ENCODE measurements at places on chromosomes 13 and 19. TPM values are rescaled to one million over a fixed set of nuclear protein-coding genes. Genes with fewer than 3 reads are reported as not detected.

CPAMD8 gene
- 11.2 TPM for polyA plus RNA-seq

CYP4F22 gene
- polyA plus RNA-seq, result not detected

DNA sequence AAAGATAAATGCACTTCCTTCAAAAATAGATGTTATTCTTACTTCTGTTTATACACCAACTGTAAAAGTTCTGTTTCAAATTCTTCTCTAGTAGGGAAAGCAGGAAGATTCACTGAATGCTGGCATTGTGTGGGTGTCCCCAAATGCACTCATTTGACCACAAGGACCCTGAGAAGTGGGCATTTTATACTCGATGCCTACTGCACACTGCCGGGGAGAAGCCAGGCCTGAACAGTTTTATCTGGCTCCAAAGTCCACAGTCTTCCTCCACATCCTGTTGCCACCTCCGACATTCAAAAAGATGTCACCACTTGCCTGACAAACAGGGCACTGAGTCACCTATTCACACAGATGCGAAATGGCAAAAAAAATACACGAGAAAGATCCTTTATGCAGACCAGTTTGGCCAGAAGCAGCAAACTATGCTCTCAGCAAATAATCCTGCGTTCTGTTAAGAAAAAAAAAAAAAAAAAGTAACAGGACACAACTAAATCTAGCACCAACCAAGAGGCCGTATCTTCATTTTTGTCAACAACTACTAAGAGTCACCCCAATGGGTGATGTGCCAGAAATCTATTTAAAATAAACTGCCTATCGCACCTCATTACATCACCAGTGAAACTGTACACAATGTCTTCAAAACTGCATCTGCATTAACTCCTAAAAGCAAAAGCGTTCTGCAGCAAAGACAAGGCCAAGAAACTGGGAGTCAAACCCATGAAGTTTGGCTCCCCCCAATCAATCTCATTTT lies 6.2 kb downstream of the ZC3H4 start:
- no peak overlapping the region for H3K27ac ChIP-seq
- no peak for DNase-seq
- H3K4me3 ChIP-seq, result no peak overlapping the region
- peaks cover 15% of the 10 kb centered on the region for H3K4me1 ChIP-seq

DNA sequence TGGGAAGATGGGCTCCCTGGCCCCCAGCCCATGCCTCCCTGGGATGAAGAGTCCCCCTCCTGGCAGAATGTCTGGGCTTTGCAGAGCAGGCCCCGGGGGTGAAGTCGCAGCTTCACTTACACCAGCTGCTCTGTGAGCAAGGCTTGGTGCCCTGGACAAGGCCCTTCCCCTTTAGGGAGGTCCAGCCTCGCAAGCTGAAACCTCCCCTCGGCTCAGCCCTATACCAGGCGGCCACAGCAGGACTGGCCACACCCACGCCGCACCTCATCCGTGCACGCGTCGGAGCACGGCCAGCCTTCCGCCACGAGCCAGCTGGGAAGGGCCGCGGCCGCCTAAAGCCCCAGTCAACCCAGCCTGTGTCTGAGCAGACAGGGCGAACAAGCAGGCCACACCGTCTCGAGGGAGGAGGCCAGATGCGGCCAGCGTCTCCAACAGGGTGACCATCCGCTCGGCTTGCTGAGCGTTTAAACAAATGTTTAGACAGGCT lies 83.2 kb upstream of the MCF2L start:
- H3K36me3 ChIP-seq, result peaks cover 13% of the 10 kb centered on the region
- peak overlapping the region; percentile 9 for H3K4me3 ChIP-seq
- peaks cover 17% of the 10 kb centered on the region for H3K4me1 ChIP-seq

DNA sequence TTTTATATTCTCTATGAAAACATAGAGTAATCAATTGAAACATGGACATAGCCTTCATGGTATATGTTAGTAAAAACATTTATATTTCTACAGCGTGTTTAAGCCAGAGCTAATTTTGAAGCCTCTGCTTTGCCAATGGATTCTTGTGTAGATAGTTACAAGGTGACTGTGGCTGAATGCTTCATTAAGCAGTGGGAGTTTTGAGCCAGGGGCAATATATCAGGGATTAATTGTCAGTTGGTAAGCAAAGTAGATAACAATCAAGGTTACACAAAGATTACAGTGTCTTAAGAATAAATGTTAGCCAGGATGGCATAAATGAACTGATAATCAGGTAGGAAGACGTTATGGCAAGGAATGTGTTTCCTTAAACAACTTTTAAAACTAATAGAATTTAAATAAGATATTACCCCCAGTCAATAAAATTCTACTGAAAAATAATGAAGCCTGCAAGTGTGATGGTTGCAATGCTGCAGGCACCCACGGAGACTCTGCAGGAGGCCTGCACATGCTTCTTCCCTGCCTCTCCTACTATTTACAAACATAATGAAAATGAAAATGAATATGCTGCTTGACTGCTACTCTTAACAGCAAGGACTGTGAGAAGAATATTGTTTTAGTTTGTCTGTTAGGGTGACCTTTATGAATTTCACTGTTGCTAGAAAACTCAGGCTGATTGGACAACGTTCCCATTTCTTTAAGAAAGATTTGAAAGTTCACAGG lies 588.5 kb downstream of the GPC5 start:
- H3K27me3 ChIP-seq, result no peaks in the 10 kb centered on the region
- H3K36me3 ChIP-seq, result no peaks in the 10 kb centered on the region
- no peak overlapping the region for H3K4me3 ChIP-seq

GRCh38 chr19:55352040-55352439 lies 2.5 kb downstream of the COX6B2 start:
- H3K4me3 ChIP-seq, result no peak overlapping the region
- H3K4me1 ChIP-seq, result peaks cover 11% of the 10 kb centered on the region
- H3K27ac ChIP-seq, result no peak overlapping the region
- H3K27me3 ChIP-seq, result peaks cover 47% of the 10 kb centered on the region
- H3K36me3 ChIP-seq, result no peaks in the 10 kb centered on the region

DNA sequence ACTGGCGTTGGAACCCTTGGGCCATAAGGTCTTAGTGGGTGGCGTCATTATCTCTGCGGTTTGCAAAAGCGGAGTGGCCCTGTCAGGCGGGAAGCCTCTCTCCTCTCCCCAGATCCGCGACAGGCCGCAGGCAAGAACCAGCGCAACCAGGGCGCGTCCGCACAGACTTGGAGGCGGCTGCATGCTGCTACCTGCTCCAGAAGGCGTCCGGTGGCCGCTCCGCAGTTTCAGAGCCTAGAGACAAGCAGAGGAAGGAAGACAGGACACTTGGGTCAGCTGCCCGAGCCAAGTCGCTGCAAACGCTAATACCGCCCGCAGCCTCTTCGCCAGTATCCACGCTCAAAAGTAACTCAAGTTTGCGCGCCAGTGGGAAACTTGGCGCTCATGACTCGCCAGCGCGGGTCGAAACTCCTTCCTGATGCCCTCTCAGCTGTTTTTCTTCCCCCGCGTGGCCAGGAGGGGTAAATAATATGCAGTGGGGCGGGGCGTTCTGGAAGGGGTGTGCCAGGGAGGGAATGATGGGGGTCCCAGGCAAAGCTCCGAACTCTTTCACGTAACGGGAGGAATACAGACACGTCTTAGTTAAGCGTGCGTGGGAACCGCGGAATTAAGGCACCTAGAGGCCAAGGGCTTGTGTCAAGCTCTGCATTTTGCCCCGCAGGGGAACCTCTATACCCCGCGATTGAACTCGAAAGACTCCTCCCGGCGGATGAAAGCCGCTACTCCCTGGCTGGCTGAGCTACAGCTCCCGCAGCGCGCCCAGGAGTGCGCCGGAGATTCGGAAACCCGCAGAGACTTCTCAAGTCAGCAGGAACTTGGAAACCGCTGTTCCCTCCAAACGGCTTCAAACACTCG lies at the start of gene EDNRB:
Gene EDNRB (minus strand): TSS at position 441 of the 855 bp plus-strand sequence. CDS start 258 bp downstream, at position 183.
- H3K27me3 ChIP-seq, result peaks cover 3% of the 10 kb centered on the region
- H3K4me1 ChIP-seq, result no peaks in the 10 kb centered on the region
- H3K4me3 ChIP-seq, result peak within 1 kb of the TSS; percentile 63
- no peaks in the 10 kb centered on the region for H3K36me3 ChIP-seq

IQCN gene
- polyA plus RNA-seq, result 0.36 TPM

- H3K27me3 ChIP-seq, result no peaks in the 10 kb centered on the region
- no peaks in the 10 kb centered on the region for H3K36me3 ChIP-seq
- no peak for DNase-seq
Measured at GRCh38 chr13:101967781-101968180, 434.1 kb downstream of the FGF14 start.

DNA sequence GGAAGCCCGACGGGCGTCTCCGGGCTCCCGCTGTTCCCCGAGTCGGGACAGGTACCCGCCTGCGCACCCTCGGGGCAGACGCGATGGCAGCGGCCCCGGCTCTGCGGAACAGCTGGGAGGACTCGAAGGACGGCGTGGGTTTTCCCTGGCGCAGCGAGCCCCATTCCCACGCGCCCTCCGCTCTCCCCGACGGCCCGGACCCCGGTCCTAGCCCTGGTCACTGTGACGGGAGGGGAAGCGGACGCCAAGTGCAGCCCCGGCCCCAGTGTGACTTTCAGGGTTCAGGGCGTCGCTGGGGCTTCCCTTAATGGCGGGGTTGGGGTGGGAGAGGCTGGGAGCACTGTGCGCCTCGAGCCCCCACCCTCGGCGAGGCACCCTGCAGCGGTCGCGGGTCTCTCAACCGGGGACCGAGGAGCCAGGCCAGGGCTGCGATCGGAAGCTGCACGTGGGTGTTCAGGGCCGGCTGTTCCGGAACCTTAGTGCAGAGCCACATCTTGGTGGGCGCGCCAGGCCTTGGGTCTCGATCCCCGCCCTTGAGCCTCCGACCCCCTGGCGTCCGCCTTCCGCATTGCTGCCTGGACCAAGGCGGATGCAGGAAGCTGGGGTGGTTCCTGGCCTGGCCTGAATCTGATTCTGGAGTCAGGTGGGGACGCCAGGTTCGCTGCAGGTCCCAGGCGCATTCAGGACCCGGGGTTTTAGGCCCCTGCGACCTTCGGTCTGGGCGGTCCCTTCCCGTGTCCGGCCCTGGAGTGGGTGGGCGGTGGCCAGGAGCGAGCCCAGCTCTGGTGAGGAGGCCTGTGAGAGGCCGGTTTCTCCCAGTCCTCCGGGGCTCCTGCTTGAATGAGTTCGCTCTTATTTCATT lies 3.5 kb downstream of the LGALS7B start:
- DNase-seq, result no peak
- H3K27ac ChIP-seq, result no peak overlapping the region
- H3K36me3 ChIP-seq, result no peaks in the 10 kb centered on the region
- H3K4me3 ChIP-seq, result no peak overlapping the region
- no peaks in the 10 kb centered on the region for H3K4me1 ChIP-seq
- H3K27me3 ChIP-seq, result peaks cover 7% of the 10 kb centered on the region

GRCh38 chr13:35832551-35832950 lies 298.6 kb downstream of the DCLK1 start:
- peaks cover 11% of the 10 kb centered on the region for H3K36me3 ChIP-seq
- H3K4me1 ChIP-seq, result no peaks in the 10 kb centered on the region
- H3K4me3 ChIP-seq, result no peak overlapping the region
- no peak overlapping the region for H3K27ac ChIP-seq
- no peak for DNase-seq
- H3K27me3 ChIP-seq, result no peaks in the 10 kb centered on the region

GRCh38 chr19:43553656-43554055 lies 20.7 kb downstream of the ZNF575 start:
- no peak overlapping the region for H3K4me3 ChIP-seq
- H3K4me1 ChIP-seq, result no peaks in the 10 kb centered on the region
- DNase-seq, result no peak
- peaks cover 5% of the 10 kb centered on the region for H3K36me3 ChIP-seq

ESD gene
- polyA plus RNA-seq, result 40.3 TPM

- H3K4me1 ChIP-seq, result no peaks in the 10 kb centered on the region
- no peak overlapping the region for H3K4me3 ChIP-seq
- DNase-seq, result no peak
- no peaks in the 10 kb centered on the region for H3K27me3 ChIP-seq
- no peaks in the 10 kb centered on the region for H3K36me3 ChIP-seq
- H3K27ac ChIP-seq, result no peak overlapping the region
Measured at GRCh38 chr13:36061054-36061453, 70.1 kb downstream of the DCLK1 start.

CSNK1A1L gene
- not detected for polyA plus RNA-seq

FAM216B gene
- not detected for polyA plus RNA-seq

DNA sequence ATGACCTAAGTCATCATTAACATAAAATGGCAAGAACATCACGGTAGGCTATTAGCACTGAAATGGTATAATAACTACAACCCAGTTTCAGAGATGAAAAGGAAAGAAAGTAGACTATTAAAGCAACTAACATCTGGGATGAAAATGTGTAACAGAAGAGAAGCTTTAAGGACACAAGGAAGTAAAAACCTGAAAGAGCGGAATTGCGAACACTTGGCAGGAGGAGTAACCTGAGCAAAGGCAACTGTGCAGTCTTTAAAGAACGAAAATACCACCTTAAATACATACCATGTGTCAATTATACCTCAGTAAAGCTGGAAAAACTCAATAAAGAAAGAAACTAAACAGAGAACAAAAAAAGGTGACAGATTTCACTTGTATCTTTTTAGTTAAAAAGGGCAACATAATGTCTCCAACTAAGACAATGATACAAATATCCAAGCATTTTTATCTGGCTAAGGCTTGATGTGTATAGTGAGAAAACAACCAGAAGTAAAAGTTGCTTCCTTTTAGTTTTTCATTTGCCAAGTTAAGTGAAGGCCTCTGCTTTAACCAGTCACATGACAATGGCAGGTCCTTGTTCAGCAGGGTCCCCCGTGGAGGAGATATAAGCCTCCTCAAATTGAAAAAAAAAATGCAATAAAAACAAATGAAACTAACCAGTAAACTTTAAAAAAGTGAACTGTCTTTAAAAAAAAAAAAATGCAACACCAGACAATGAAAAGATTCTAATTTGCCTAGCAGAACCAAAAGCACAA lies 11.6 kb downstream of the USP12 start:
- H3K27ac ChIP-seq, result no peak overlapping the region
- H3K4me1 ChIP-seq, result peaks cover 11% of the 10 kb centered on the region
- H3K27me3 ChIP-seq, result no peaks in the 10 kb centered on the region
- H3K4me3 ChIP-seq, result no peak overlapping the region
- peaks cover 3% of the 10 kb centered on the region for H3K36me3 ChIP-seq

DNA sequence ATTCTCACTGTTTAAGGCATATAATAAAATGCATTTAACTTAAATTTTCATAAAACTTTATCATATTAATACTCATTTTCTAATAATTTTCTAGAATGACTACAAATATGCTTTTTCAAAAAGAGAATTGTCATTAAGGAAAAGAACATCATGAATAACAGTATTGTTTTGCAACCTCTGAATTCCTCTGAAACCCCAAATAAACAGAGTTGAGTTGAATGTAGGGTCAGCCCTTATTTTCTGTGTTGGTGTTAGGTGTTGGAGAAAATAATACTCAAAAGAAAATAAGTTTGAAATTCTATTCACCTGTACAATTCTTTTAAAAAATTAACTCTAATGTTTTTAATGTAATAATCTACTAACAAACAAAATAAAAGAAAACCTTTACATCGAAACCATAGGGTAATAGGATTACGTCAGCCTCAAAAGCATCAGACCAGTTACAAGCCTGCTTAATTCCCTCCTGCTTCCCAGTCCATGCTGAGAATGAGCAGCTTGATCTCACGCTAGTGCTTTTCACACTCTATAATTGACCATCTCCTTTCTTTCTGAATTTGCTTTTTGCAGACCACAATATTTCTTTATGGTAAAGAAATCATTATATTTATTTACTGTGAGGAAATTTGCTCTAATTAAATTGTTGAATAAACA lies 160.9 kb downstream of the PCDH9 start:
- no peak overlapping the region for H3K27ac ChIP-seq
- H3K36me3 ChIP-seq, result no peaks in the 10 kb centered on the region
- H3K4me1 ChIP-seq, result no peaks in the 10 kb centered on the region
- no peak for DNase-seq
- H3K27me3 ChIP-seq, result no peaks in the 10 kb centered on the region
- H3K4me3 ChIP-seq, result no peak overlapping the region

- no peak overlapping the region for H3K27ac ChIP-seq
- no peak for DNase-seq
- H3K27me3 ChIP-seq, result no peaks in the 10 kb centered on the region
- H3K4me3 ChIP-seq, result peak overlapping the region; percentile 31
- no peaks in the 10 kb centered on the region for H3K36me3 ChIP-seq
- peaks cover 21% of the 10 kb centered on the region for H3K4me1 ChIP-seq
Measured at GRCh38 chr13:99662678-99663077, 161.4 kb downstream of the TM9SF2 start.

LILRB5 gene
- 0.06 TPM for polyA plus RNA-seq
